ENCODE measurements at places on chromosomes 12 and 14.
A peak's percentile ranks its signal among the peaks of the same experiment; 100 is the strongest.

GRCh38 chr14:99513183-99513694 is 32.0 kb downstream of the CCNK start:
- DNase-seq, result no peak

- DNase-seq, result no peak
These were observed 746.5 kb downstream of the SLC6A15 start for GRCh38 chr12:84165998-84166571.

DNA sequence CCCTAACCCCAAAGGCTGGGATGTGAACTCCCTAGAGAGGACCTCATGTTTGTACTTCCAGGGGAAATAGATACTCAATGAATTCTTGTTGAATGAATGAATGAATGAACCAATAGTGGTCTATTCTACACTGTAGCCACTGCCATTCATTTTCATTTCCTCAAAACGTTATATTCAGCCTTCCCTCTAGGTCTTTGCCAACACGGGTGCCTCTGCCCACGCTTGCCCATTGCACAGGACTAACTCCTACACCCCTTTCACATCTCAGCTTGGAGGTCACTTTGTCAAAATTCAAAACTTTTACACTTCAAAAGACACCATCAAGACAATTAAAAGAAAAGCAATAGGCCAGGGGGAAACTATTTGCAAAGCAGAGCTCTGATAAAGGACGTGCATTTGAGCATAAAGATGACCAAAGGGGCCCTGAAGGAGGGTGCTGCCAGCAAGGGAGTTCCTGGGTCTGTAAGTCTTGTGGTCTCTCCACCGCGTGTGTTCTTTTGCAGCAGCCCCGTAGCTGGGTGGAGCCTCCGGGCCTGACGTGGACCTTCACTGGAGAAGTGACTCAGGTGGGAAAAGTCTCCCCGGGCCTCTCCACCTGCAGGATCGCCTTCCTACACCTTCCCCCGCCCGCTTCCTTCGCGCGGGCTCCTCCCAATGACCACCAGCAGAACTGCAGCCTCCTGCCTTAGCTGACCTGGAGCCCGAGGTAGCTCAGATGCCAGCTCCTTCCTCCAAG is 31.5 kb downstream of the TMEM63C start:
- DNase-seq, result no peak

DNA sequence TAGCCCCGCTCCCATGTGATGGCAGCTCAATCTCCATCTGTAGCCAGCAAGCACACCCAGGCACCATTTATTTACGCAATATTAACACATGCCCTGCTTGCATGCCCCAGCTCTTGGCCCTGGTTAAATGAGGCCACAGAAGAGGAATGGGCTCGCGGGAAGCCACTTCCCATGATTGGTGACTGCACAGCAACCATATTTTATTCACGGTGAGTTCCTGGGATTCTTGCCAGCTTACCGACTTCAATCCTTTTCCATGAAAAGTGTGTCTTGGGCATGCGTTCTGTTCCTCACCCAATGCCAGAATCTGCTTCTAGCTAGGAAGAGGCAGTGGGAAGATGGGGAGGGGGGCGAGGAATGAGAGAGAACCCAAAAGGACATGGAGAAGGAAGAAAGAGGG is 54.7 kb downstream of the PITPNM2 start:
- DNase-seq, result no peak

DNA sequence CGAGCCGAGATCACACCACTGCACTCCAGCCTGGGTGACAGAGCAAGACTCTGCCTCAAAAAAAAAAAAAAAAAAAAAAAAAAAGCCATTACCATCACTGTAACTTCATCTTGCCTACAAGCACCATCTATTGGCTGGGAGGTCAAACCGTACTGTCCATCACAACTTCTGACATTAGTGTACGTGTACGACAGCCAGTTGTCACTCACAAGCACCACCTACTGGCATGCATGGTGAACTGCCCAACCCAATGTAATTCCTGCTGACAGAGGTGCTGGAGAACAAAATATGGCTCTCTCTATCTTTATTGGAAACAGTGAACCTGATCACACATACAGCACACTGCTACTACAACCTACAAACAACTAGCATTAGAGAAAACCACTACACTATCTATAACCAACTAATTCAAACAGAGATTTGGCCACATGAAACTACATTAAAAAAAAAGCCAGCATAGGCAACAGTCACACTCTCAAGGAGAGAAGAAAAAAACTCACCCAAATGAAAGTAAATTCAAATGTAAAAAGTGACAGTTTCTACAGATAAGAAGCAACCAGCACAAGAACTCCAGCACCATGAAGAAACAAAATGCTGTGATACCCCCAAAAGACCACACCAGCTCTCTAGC is 82.3 kb downstream of the PUS7L start:
- DNase-seq, result no peak

DNA sequence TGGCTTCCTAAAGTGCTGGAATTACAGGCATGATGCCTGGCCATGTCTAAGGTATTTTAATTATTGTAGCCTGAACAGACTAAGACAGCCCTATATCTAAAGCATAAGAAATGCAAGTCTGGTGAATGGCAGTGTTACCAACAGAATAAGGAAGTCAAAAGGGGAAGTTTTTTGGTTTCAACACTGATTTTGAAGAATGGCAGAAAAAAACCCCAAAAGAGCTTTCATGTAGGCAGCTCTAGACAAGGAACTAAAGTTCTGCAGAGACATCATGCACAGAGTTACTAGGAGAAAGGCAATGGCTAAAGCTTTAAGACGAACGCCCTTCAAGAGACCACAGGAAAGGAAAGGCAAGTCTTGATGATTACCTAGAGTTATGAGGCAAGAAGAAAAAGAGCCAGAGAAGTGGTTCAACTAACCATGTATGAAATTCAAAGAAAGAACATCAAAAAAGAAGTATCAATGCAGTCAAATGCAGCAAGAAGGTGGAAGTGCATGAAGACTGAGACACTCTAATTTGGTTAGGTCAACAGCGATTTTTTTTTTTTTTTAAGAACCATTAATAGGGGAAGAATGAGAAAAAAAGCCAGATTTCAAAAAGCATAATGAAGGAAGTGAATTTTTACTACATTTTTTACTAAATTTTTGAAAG is 50.8 kb downstream of the RPS6KA5 start:
- DNase-seq, result no peak

DNA sequence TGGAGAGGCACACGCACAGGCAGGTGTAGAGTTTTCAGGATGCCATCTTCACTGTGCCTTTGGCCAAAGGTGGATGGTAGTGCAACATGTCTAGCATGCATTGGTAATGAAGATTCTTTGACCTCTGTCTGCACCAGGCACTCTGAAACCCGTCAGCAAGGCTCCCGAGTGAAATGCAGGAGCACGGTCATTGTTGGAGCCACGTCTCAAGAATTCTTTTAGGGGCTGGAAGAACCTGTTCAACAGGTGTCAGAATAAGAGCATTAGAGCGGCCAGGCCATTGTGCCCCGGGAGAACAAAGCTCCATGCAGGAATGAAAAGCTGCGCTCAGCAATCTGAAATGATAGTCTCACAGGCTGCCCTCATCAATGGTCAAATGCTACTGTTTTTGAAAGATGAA is 40.2 kb upstream of the DICER1 start:
- DNase-seq, result no peak

DNA sequence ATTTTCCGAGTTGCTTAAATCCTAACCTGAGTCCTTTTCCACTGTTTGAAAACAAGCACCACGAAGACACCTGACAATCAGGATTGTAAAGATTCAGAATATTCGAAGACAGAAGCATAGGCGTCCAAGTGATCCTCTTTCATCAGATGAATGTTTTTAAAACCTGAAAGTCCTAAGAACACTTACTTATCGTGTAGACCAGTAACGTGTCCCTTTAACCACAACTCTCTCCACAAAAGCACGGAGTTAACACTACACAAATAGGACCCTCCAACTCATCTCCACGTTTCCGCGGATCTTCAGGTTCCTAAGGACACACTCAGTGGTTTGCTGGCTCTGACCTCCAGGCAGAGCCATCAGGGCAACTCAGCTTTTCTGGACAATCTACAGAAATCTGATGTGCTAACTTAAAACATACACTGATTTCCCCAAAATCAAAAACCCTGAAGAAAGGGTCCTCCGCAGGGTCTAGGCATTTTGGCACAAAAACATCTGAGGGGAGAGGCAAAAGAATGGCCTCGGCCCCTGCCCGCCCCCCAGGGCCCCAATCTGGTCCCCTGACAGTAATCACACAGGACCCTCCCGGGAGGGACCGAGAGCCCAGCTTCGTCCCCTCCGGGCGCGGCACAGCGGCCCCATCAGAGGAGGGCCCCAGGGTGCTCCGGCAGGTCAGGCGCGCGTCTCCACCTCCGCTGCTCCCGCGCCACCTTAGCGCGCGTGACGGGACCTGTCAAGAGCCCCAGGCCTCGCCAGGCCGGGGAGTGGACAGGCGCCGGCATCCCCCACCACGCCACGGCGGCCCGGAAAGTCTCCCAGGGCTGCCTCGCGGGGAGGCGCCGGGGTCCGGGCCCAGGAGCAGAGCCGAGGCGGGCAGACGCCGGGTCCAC is 925 bp downstream of the DICER1 start:
- DNase-seq, result peak; percentile 17

- DNase-seq, result no peak
These were observed 72.7 kb downstream of the TPH2 start for GRCh38 chr12:72011374-72011773.

DNA sequence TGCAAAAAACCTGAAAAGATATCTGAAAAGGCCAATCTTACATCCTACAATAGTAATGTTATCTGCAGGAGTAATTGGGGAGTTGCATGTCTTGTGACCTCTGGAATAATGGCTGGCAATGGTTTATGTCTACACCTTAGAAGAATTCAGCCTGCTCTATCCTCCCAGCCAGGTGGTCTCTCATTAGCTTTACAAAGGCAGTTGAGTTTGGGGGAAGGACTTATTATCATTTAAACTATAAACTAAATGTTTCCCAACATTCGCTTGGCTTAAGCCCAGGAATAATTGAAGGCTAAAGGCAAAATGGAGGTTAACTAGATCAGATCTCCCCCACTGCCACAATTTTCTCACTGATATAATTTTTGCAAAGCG is 158.4 kb upstream of the SFSWAP start:
- DNase-seq, result no peak

DNA sequence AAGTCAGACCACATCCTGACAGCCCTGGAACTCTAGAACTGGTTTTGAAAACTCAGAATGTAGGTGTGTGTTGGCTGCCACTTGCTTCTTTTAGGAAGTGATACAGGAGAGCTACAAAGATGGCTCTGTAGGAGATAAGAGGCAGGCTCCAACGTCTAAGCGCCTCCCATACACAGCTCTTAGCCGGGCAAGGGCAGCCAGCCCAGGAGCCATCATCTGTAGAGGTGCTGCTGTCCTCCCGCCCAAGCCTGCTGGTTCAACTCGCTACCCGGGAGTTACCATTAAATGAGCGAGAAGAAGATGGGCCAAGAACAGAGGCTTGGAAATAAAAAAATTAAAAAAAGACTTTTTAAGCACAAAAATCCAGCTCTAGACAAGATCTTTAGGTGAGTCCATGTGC is 61.2 kb upstream of the DIO3 start:
- no peak for DNase-seq

DNA sequence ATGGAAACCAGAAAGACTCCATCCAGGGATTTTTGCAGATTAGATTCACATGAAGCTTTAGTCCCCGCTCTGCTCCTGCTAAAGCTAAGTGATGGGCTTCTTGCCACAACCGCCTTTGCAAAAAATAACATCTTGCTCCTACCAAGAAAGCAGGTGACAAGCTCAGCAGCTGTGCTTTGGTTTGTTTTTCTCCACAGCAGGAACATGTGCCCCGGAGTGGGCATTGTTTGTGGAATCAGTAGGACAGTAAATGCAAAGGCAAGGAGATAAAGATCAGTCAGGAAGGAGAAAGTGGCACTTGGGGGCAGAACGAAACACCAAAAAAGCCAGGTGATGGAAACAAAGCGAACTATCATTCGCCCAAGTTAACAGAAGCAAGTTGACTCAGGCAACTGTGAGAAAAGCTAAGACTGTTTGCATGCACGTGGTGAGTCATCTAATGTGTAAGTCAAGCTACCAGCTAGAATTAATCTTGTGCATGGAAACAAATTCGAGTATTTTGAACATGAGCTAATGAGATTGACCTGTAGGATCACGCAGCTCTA is 165.5 kb upstream of the PLXNC1 start:
- DNase-seq, result no peak

DNA sequence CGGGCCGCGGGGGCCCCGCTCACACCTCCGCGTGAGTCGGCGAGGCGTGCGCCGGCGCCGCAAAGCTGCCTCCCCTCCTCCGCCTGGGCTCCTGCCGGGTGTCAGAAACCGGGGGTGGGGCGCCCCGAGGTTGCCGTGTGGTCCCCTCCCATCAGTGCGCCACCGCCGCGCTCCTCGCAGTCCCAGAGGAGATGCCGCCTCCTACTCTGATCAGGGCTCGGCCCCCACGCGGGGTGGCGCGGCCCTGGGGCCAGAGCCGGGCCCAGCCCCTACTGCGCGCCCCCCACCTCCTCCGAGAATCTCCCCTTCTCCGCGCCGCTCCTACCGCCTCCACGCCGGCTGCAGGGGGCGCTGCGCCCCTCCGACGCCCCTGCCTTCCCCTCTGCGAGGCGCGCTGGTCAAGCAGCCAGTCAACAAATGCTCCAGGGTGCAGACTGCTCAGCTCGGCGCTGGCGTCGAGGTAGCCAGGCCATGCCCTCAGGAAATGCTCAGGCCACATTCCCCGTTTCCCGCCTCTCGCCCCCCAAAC is 467 bp upstream of the JAG2 start:
- DNase-seq, result no peak

DNA sequence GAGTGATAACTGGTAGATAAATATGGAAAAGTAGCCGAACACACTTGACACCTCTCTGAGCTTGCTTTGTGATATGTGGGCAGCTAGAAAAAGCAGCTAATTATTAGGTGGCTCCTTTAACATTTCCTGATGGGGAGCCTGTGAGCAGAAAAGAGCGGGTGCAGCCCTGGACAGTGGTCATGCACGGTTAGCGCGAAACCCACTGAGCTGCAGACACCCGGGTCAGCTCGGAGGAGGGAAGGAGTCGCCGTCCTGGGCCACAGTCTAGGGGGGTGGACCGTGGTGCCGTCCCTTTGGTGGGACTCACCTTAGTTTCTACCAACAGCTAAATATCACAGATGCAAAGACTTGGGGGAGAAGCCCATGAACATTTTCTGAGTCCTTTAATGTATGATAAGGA is 6.6 kb downstream of the COA8 start:
- no peak for DNase-seq

DNA sequence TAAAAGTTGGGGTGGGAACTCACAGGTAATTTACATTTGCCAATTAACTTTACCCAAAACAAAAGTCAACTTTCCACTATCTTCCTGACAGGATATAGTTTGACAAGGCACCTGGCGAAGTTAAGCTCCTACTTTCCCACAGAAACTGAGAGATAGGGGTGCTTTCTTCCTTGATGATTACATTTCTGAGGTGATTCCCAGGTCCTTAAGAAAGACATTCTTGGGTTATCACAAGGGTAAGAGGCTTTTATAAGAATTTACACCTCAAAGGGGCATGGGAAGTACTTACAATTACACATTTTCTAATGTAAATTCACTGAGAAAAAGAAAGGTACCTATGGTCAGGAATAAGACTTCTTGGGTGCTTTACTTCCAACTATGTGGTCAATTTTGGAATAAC is 660.9 kb upstream of the MGAT4C start:
- no peak for DNase-seq

DNA sequence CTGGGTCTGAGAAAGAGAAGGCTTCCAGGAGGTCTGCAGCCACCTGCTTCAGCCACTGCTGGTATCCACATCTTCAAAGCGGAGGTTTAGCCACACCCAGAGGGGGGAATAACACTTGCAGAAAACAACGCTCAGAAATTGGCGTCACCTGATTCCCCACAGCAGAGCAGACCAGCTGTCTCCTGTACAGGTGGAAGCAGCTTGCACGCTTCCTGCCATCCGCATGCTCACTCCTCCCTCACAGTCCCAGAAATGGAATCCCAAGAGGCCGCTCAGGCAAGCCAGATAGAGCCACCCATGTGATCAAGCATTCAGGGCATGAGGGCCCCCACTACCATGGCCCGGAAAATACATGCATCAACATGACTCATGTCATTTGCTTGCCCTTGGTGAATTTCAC is 112.2 kb upstream of the DIO3 start:
- DNase-seq, result no peak

All from activated T-cell treated with anti-CD3 and anti-CD28 coated beads for 1 hour (primary cell).